ENCODE measurements at places on chromosomes 2 and 18. TPM values are rescaled to one million over a fixed set of nuclear protein-coding genes. Genes with fewer than 3 reads are reported as not detected.

The CUL3 gene
- 103 TPM for total RNA-seq

The DYNAP gene
- not detected for total RNA-seq

The IL36A gene
- total RNA-seq, result not detected

The GMPPA gene
- 14.4 TPM for total RNA-seq

DNA sequence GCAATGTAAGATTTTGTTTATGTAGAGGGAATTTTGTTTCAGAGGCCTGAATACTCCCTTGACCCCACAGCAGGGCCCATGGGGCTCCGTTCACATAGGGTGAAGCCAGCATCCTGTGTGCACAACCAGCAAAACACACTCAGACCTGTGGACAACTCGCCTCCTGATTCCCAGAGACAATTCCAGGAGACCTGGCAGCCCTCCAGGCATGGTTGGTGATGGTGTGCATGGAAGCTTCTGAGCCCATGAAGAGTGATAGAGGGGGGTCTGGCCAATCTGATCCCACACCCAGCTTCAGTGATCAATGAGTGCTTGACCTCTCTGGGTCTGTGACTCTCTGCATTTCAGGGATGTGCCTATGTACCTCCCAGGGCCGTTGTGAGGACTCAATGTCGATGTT is 91.0 kb upstream of the RAB6C start:
- no peak for DNase-seq

DNA sequence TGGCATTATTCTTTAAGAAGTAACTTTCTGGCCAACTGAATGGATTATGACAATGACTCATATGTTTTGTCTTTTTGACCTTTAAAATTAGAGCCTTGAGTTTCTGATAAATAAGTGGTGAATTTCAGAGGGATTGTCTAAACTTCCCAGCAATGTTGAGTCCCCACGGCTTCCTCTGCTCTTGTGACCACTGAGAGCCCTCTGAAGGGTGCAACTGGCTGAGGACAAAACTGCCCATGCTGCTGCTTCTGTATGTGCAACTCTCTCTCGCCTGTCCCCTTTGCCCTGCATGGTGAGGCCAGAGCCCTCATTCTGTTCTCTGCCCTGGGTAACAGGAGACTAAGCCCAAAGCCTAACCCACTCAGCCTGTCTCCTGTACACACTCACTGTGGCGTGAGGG is 52.7 kb upstream of the SLC14A1 start:
- no peak for DNase-seq

DNA sequence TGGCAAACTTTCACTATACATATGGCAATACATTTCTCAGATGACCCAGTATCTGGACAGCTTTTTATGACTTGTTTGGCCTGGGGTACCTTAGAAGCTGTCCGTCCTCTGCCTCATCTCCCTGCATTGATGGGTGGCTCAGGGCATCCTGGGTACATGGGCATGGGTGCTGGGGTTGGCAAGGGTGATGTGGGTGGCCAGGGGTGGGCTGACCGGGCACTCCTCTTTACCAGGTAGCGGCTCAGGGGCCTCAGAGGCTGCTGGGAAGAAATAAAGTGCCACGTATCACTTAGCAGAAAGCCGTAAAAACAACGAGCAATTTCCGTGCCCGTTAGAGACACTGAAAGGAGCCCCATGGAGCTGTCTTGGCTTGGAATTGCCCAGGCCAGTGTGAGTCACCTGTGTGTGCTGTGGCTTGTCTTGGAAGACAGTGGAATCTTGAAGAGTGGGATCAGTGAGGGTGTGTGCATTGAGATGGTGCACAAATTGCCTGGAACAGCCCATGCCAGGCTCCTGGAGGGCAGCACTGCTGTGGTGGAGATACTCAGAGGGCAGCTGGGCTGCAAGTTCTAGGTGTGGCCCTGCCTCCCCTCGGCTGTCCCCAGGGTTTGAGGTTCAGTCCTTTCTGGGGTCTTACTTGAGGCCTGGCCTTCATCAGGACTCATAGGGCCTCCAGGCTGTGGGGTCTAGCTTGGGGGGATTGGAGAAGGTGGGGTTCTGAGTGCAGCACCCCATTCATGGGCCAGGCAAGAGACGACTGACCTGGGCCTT is 88.8 kb downstream of the FHOD3 start:
- DNase-seq, result no peak

GRCh38 chr18:24157855-24158254 is 19.0 kb downstream of the CABYR start:
- no peak for DNase-seq

- no peak for DNase-seq
These were observed 61.3 kb downstream of the MGAT4A start for GRCh38 chr2:98669675-98670074.

DNA sequence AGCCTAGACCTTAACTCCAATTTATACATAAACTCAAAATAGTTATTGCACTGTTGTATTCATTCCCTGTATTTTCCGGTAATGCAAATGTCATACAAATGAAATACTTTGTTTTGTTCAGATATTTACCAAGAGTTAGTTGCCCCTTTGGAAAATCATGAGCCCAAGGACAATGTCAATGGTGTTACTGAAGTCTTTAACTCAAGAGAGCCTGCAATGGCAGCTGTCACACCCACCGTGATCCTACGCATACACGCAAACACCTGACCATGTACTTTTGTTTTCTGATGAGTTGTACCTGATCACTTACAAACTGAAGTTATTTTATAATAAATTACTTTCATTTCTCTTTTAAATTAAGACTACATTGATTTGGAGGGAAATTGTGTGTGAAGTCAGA is 11.7 kb upstream of the WIPF1 start:
- DNase-seq, result no peak

GRCh38 chr18:2948038-2948437 is 64.9 kb downstream of the LPIN2 start:
- DNase-seq, result no peak

GRCh38 chr2:196266855-196267254 is 95.5 kb upstream of the STK17B start:
- no peak for DNase-seq

DNA sequence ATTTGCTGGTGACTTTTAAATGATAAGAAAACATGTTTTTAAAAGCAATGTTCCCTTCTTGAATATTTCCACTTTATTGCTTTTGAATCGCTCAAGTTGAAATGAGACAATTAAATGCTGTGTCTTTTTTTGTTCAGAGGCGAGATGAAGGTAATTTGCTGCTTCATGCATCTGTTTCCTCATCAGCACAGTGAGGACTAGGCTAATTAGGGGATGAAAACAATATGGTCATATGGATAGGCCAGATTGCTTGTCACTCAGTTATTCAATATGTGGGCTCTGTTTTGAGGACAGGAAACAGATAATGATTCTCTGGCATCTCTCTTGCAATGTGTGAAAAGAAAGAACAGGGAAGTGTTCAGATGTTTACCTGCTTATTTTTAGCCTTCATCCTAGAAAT is 61.0 kb downstream of the ERBB4 start:
- DNase-seq, result no peak

DNA sequence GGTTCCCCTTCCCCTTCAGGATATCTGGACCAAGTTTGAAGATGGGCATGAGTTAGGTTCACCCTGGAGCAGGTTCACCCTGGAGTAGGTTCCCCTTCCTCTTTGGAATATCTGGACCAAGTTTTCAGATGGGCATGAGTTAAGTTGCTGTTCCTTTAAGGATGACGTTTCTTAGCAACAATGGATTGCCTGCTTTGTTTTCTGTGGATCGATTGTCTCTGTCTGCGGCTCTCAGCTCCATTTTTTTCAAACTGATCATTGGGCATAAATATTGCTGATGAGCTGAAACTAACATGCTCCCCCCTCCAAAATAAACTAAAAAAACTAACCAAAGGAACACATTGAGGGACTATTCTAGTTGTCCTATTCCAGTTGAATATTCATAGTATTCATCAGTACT is 149.5 kb downstream of the SPP2 start:
- no peak for DNase-seq

Measured in psoas muscle (tissue), 8 donors.